ENCODE measurements at places on chromosomes 6 and 20.

DNA sequence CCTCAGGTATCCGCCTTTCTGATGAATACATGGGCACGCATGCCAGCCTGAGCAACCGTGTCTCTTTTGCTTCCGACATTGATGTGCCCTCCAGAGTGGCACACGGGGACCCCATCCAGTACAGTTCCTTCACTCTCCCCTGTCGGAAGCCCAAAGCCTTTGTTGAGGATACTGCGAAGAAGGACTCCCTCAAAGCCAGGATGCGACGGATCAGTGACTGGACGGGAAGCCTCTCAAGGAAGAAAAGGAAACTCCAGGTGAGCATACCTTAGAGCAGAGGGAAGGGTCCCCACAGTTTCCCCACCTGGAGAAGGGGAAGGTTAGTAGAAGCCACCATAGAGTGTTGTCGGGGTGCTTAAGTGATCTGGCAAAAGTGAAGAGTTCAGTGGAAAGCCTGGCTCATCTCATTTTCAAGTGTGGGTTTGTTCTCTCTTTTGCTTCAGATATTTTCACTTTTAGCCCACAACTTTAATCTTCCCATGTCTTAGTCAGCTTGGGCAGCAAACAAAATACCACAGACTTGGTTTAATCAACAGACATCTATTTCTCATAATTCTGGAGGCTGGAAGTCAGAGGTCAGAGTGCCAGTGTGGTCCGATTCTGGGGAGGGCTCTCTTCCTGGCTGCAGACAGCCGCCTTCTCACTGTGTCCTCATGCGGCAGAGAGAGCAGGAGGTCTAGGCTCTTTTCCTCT is 133.5 kb upstream of the CLDN20 start:
- DNase-seq = no peak

DNA sequence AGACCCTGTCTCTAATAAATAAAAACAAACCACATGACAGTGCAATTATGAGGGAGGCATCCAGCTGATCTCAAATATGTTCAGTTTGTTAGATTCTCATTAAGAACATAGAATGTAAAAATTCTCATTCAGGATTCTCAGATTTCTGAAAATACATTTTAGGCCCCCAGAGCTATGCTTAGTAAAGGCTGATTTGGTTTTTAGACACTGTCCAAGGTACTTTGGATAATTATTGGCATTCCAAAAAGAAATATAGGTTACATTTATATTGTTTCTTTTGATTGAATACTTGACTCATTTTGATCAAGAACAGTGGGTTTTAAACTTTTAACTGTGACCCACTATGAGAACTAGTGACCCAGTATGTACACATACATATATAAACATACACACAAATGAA is 55.5 kb downstream of the ANKRD6 start:
- DNase-seq = no peak

GRCh38 chr6:82603871-82604270 is 240.3 kb downstream of the TPBG start:
- DNase-seq = no peak

GRCh38 chr6:99341862-99342455 is 7.5 kb downstream of the FAXC start:
- no peak for DNase-seq

DNA sequence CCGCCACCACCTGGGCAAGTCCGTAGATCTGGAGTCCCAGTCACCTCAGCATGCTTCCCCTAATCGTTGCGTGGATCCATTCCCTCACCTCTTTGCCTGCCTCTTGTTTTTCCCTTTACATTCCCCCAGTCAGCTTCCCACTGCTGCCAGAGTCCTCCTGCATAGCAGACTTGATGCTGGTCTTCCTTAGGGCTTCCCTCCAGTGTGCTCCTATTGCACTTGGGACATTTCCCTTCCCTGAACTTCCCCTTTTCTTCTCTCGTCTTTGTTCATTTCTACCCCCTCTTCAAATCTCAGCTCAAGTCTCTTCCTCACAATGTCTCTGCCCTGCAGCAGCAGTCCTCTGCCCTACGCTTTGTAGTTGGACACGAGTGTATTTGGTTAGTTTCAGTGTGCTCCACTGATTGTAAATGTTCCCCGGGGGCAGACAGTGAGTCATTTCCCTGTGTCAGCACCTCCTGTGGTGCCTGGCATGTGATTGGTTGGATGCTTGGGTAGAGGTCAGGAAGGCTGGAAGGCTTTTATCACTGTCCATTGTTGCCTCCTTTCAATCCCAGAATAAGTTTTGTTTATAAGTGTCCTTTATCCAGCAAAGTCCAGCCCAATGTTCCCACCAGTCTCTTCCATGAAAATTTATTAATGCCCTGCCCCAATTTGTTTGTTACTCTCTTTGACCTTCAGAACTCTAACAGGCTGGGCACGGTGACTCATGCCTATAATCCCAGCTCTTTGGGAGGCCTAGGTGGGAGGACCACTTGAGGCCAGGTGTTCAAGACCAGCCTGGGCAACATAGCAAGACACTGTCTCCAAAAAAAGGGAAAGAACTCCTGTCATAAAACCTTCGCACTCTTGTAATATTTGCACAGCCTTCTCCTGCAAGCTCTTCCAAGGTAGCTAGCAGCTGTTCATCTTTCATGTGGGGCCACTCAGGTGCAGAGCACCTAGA is 38.3 kb downstream of the FAM120B start:
- DNase-seq = no peak

GRCh38 chr6:79626811-79627210 is 4.3 kb upstream of the SH3BGRL2 start:
- no peak for DNase-seq

GRCh38 chr20:4946986-4947385 is 54.3 kb downstream of the SLC23A2 start:
- no peak for DNase-seq

Measured in stimulated activated CD4-positive, alpha-beta T cell treated with anti-CD3 and anti-CD28 coated beads, Interleukin-12 subunit alpha, Interleukin-12 subunit beta, amount 100 ng/mL, for 24 hours (primary cell).